ENCODE measurements at places on chromosomes 11 and 22. TPM values are rescaled to one million over a fixed set of nuclear protein-coding genes. Genes with fewer than 3 reads are reported as not detected.

TBX1 gene
- not detected for total RNA-seq

- no peak for DNase-seq
Measured at GRCh38 chr11:130322126-130322525, 7.4 kb upstream of the ZBTB44 start.

CD3E gene
- 6.6 TPM for total RNA-seq

DNA sequence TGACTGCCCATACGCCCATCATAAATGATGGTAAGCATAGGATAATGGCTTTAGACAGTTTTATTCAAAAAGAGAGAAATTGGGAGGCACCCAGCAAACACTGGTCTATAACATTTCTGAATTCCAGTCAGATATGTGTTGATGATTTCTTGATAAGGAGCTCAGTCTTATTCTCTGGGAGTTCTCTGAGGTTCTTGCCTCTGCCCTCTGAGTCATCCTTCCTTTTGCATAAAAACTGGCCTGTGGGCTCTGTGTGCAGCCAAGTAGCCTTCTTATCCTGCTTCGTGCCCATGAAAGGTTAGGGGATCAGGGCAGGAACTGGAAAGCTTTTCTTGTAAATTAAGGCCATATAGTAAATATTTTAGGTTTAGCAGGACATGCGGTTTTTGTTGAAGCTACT is 48.9 kb downstream of the FAR1 start:
- DNase-seq = no peak

- no peak for DNase-seq
Measured at GRCh38 chr11:95697614-95698408, 91.8 kb downstream of the FAM76B start.

DNA sequence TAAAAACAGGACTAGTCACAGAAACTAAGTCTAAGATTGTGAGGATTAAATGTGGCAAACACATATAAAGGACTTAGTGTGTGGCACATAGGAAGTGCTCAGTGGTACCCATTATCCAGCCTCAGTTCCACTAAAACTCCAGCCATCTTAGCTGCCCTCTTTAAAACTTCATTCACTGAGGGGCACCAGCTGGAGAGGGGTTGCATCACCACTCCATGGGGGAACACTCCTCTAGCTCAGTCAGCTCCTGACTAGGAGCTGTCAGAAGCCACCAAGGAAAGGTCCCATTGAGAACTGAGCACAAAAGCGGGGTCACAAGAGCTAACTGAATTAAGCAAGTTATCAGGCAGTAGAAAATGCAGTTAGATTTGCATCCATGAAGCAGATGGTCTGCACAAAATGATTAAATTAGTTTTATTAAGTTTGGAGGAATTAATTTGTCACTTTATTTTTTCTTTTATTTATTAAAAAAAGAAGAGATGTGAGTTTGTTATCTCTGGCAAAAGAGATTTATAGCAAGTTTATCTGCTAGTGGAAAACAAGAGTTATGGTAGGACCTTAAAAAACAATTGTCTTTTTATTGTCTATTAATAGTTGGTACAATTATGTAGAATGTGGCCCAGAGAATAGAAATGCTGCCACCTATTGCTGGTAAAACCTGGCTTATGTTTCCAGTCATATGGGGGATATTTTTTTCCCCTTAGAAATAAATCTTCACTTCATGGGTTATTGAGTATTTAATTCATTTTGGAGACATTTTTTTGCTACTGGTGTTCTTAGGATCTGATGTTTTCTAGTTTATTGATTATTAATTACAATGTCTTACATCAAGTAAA is 95.7 kb downstream of the NAV2 start:
- DNase-seq = no peak

EIF1AD gene
- 28.4 TPM for total RNA-seq

APOL3 gene
- 17.7 TPM for total RNA-seq

KLHDC7B gene
- total RNA-seq = not detected

DNA sequence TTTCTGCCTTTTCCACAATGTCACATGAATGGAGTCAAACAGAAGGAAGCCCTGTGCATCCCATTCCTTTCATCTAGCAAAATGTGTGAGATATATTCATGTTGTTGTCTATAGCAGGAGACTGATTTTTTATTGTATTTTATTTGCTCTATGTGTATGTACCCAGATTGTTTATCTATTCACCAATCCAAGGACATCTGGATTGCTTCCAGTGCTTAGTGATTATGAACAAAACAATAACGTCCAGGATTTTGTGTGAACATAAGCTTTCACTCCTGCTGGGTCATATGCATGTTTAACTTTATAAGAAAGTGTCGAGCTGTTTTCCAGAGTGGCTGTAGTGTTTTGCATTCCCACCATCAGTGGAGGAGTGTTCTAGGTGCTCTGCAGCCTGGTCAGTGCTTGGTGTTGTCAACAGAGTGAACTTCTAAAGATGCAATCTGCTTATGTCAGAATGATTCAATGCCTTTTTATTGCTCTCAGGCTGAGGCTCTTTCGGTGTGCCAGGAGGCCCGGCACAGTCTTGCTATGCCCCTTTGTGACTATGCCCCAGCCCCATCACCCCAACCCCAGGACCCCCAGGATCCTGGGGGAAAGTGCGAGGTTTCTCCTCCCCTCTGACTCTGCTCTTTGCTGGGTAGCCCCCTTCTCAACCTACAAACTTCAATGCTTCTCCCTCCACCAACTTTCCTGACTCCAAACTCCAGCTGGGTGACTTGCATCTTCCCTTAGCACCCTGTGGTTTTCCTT is 19.9 kb upstream of the SYT13 start:
- no peak for DNase-seq

GRCh38 chr22:38860283-38861169 is 11.5 kb downstream of the CBX6 start:
- DNase-seq = no peak

DNA sequence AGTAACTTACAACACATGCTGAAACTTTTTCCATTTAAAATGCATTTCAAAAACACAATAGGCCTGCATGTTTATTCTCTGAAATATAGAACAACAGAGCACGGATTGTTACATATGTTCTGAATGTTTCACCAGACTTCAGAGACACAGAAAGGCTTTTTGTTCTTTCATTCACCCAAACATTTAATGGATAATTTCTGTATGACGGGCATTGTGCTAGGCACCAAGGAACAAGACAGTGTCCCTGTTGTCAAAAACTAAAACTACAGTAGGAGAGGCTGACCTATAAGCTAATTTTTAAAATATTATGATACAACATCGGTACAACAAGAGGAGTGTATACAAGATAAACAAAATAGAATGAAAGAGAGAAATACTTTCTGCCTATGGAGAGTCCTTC is 81.9 kb upstream of the TEAD1 start:
- DNase-seq = no peak

DNA sequence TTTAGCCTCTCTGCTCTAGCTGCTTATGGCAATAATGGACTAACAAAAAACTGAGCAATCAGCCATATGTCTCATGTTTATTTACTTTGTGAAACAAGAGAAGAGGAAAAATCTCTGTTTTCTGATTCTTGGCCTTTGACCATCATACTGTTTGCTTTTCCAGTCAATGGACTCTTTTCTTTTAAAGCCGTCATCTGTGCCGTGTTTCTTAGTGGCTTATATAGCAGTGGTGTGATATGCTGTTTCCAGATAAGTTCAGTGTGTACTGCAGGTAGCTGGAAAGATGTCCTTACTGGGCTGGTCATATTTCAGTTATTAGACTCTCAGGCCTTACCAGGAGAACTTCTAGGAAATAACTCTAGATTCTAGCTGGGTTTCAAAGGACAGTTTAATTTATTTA is 33.6 kb upstream of the TECTA start:
- no peak for DNase-seq

- no peak for DNase-seq
Measured at GRCh38 chr11:1157341-1157644, 460 bp upstream of the MUC5AC start.

DNA sequence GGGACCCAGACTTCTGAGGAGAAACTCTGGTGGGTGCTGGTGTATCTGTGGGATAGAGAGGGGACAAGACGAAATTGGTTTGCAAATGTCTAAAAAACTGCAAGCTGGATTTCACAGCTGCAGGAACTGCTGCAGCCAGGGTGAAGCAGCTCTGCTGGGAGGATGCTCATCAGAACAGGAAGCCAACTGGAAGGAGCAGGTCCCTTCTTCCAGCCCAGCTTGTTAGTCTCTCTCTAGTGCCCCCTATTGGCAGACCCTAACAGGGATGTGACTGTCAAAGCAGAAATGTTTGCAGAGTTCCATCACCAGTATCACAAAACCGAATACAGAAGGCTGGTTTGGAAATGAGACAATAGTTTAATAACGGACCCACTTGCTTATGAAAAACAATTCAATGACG is 74.8 kb upstream of the SLC22A12 start:
- DNase-seq = no peak

- peak; percentile 11 for DNase-seq
Measured at GRCh38 chr11:70532731-70533130, 134.4 kb downstream of the CTTN start.

DNA sequence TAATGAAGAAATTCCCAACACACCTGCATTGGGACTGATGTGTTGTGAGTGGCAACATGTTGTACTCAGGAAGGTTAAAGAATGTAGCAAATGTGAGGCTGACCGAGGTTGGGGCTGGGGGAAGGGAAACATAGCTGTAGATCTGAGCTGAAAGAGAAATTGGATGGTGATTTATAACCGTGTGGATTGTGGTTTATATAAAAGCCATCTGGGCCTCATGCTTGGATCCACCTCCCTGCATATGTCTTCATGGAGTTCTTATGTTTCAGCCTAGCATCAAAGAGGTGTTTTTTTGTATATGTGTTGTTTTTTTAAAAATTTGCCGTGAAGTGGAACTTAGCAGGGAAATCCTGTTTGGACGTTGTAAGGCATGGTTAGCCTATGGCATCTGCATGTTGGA is 141.3 kb downstream of the NAV2 start:
- no peak for DNase-seq

- DNase-seq = no peak
Measured at GRCh38 chr22:48819961-48820360, 1007.7 kb downstream of the BRD1 start.

OR52H1 gene
- not detected for total RNA-seq

DNA sequence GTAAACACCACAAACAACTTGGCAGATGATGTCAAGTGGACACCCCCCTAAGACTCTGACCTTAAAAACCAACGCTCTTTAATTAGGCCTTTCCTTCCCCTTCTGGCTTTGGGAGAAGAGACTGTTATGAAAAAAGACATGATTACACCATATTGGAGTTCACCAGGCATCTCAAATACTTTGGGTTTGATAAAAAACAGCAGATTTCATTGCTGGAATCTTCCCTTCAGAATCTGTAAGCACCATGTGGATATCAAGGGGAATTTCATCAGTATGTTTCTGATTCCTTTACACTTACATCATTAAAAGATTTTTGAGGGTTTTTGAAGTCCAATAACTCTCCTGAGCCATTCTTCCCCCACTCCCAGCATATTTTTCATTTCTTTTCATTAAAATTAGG is 85.6 kb downstream of the KIRREL3 start:
- no peak for DNase-seq

DNA sequence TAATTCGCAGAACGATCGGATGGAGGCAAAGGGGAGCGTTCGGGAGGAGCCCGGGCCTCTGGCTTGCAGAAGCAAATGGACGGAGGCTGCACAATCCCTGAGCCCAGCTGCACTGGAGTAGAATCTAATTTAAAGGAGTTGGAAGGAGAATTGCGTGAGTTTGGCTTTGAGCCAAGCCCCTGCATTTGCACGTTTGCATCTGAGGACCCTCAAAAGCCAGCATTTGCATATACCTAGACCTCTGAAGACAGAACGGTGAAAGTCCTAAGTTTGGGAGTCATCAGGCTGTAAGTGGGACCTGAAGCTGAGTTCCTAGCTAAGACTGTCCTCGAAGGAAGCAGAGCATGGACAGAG is 15.6 kb downstream of the TP53AIP1 start:
- DNase-seq = no peak

DNA sequence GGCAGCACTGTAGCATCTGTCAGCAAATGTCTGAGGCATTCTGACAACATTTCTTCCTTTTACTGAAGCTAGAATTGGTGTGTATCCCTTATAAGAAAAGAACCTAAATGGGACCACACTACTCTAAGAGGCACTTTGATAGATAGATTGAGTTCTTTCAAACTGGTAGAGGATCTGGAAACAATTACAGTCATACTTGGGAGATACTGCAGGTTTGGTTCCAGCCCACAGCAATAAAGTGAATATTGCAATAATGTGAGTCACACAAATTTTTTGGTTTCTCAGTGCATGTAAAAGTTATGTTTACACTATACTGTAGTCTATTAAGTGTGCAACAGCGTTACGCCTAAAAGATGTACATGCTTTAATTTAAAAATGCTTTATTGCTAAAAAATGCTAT is 96.9 kb downstream of the SBF2 start:
- no peak for DNase-seq

GRCh38 chr11:2721210-2721916 is 21.6 kb upstream of the KCNQ1OT1 start:
- DNase-seq = no peak

GRCh38 chr11:46899501-46900025 is 18.8 kb downstream of the LRP4 start:
- DNase-seq = no peak

- no peak for DNase-seq
Measured at GRCh38 chr11:112160091-112160848, 3.6 kb downstream of the IL18 start.

GRCh38 chr11:36012455-36012854 is 68.6 kb downstream of the LDLRAD3 start:
- DNase-seq = no peak

HOATZ gene
- total RNA-seq = not detected

All from Peyer's patch (tissue), 4 donors.